ENCODE measurements at places on chromosomes 4 and X.

- H3K27me3 ChIP-seq, result peaks cover 67% of the 10 kb centered on the region
- peak overlapping the region; percentile 77 for H3K4me3 ChIP-seq
- H3K27ac ChIP-seq, result no peak overlapping the region
- no peaks in the 10 kb centered on the region for H3K36me3 ChIP-seq
- DNase-seq, result no peak
Observed at GRCh38 chrX:106725931-106726330, 570 bp upstream of the RNF128 start.

DNA sequence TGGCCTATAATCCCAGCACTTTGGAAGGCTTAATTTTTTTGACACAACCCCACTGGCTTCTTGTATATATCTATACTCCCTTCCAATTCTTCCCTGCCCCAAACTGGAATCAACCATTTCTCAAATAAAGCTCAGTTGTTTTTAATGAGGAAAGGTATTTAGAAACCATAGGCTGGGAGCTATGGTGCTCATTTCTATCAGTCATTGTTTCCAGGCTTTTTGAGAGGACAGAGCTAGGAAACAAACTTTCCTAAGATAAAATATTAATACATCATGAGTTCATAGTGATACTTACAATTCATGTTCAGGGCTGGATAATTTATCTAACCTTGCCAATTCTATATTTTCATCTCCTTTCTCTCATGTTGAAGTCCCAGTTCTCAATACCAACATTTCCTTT is 50.3 kb downstream of the BCOR start:
- no peaks in the 10 kb centered on the region for H3K4me1 ChIP-seq
- H3K27me3 ChIP-seq, result peaks cover 5% of the 10 kb centered on the region
- H3K4me3 ChIP-seq, result no peak overlapping the region
- H3K36me3 ChIP-seq, result peaks cover 30% of the 10 kb centered on the region
- no peak overlapping the region for H3K27ac ChIP-seq

- H3K4me3 ChIP-seq, result no peak overlapping the region
- DNase-seq, result no peak
- H3K27ac ChIP-seq, result peak overlapping the region; percentile 78
- H3K36me3 ChIP-seq, result peaks cover 89% of the 10 kb centered on the region
Observed at GRCh38 chr4:102598086-102598761, 97.1 kb downstream of the NFKB1 start.

DNA sequence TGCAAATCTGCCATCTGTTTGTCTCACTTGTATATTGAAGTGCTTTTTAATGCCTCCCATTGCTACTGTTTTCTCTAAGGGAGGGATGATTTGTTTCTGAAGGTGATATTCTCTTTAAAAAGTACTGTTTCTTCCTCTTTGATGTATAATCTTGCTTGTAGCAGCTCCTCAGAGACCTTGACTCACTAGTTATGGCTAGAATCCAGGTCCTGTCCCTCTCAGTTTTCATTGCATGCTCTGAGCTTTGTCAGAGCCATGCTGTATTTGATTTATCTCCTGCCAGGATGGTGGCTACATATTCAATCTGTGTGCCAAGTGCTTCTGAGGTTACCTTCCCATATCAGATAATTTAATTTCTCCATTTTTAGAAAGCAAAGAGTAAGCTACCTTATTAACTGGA is 56.0 kb downstream of the GLUD2 start:
- DNase-seq, result no peak
- H3K36me3 ChIP-seq, result no peaks in the 10 kb centered on the region
- H3K4me3 ChIP-seq, result no peak overlapping the region
- no peak overlapping the region for H3K27ac ChIP-seq
- H3K27me3 ChIP-seq, result no peaks in the 10 kb centered on the region
- H3K4me1 ChIP-seq, result no peaks in the 10 kb centered on the region

GRCh38 chrX:45623266-45623665 is 422.6 kb upstream of the DIPK2B start:
- H3K36me3 ChIP-seq, result no peaks in the 10 kb centered on the region
- no peaks in the 10 kb centered on the region for H3K27me3 ChIP-seq
- DNase-seq, result peak; percentile 81
- no peaks in the 10 kb centered on the region for H3K4me1 ChIP-seq

- peaks cover 10% of the 10 kb centered on the region for H3K4me1 ChIP-seq
- H3K27me3 ChIP-seq, result peaks cover 89% of the 10 kb centered on the region
- H3K4me3 ChIP-seq, result no peak overlapping the region
- DNase-seq, result no peak
Observed at GRCh38 chr4:56657128-56657527, 24.0 kb downstream of the HOPX start.

GRCh38 chr4:9716093-9716492 is 65.3 kb upstream of the DRD5 start:
- H3K4me3 ChIP-seq, result no peak overlapping the region
- H3K36me3 ChIP-seq, result no peaks in the 10 kb centered on the region
- H3K4me1 ChIP-seq, result no peaks in the 10 kb centered on the region
- H3K27me3 ChIP-seq, result no peaks in the 10 kb centered on the region
- DNase-seq, result no peak
